ENCODE measurements at places on chromosomes 7 and 10.

GRCh38 chr10:123835575-123835974 is 56.0 kb downstream of the CPXM2 start:
- no peak for DNase-seq

GRCh38 chr7:91690541-91691070 is 189.9 kb downstream of the MTERF1 start:
- no peak for DNase-seq

- DNase-seq = no peak
These were observed 372.7 kb upstream of the CDC14C start for GRCh38 chr7:48551652-48552051.

- no peak for DNase-seq
These were observed 50.3 kb downstream of the SRRM3 start for GRCh38 chr7:76252021-76252420.

DNA sequence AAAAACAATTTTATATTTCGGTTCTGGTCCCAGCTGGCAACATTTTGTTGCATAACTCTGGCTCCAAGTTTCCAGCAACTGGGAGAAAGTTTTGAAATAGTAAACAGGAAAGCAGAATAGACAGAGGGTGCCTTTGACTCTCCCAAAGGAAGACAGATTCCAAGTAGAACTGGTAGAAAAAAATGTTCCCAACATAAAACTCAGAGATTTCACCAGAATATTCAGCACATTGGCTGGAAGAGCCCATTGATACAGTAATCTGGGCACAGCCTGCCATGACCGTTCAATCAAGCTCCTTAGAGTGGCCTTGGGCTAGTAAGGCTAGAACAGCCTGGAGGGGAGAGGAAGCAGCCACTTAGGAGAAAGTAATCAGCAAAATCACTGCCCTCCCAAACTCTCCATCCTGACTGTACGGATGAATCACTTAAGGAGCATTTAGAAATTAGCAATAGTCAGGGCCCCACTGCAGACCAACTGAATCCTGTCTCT is 120.4 kb downstream of the CUBN start:
- DNase-seq = no peak

GRCh38 chr10:34281661-34282582 is 533.2 kb downstream of the PARD3 start:
- DNase-seq = no peak

- no peak for DNase-seq
These were observed 34.9 kb upstream of the PRSS1 start for GRCh38 chr7:142714375-142714774.

DNA sequence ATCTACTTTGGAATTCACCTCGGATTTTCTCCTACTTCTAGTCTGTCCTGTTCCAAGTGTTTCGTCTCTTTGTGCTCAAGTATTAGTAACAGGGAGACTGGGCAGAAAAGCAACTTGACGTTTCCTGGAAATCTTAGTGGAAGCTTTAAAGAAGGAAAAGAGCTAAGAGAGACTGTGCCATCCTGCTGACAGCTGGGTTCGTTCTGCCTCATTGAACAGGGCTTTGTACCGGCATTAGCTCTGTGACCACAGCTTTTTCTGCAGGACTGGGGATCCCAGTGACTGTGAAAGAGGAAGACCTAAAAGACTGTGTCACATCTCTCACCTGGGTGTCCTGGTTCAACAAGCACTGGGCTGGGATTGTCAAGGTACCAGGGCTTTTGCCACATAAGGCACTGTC is 70.8 kb upstream of the CDCA7L start:
- DNase-seq = no peak

DNA sequence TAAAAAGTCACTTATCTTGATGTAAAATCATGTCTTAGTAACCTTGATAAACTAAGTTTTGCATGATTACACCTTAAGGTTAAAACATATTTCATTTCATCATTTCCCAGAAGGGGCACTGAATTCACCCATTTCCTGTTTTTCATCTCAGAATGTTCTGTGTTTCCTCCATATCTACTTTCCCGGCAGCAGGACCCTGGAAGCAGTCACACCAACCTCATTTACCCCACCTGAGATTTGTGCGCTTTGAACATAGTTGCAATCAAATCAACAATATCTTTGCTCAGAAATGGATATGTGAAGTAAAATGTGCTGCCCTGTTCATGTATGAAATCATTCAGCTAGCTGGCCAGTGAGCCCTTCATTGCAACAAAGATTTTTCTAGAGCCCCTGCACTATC is 46.8 kb downstream of the IKZF1 start:
- no peak for DNase-seq

GRCh38 chr10:77649333-77650331 is 12.0 kb upstream of the KCNMA1 start:
- no peak for DNase-seq

DNA sequence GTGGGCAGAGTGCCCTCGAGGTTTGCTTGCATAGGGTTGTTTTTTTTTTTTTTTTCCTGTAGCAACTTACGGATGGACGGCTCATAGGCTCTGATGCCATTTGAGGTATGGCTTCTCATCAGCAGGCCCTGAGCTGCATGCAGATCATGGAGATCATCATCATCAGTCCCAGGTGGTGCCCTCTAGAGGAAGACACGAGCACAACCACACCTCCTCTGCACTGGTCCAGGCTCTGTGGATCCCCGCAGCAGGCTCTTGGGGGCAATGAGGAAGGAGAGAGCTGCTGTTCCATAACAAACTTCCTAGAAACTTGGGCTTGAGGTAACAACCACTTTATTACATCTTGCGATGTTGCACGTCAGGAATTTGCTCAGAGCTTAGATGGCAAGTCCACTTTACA is 132.7 kb upstream of the CXCL12 start:
- no peak for DNase-seq

DNA sequence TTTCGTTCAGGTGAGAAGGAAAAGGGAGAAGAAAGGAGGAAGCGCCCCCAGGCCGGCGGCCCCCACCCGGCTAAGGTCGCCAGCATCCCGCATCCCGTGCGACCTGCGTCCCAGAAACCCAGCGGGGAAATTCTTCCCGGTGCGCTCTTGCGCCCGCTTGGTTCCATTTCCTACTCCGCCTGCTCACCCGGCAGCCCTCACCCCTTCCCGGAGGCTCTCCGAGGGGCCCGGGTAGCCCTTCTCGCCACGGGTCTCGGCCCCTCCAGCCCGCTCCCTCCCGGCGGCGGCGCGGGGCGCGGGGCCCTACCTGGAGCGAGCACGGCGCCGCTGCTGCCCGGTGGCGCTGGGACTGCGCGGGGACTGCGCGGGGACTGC is at the start of gene PRKCQ:
TSS of gene PRKCQ (minus strand) at position 373 of the 375 bp plus-strand sequence. CDS start 65,141 bp downstream, outside the sequence.
- no peak for DNase-seq

DNA sequence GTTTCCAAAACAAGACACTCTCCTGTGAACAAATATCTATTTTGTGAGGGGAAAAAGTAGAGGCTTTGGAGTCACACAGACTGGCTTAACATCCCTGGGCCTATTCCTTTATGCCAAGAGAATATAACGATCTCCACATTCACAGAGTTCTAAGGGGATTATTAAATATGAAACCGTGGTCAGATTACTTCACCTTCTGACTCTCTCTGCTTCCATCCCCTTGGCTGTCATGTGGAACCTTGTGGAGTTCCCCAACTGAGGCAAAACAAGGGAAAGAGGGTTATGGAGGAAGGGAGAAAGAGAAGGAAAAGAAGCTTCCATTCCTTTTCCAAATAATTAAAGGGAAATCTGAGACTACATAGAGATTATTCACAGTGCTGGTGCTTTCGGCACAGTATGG is 55.5 kb upstream of the ATP6V0A4 start:
- DNase-seq = no peak

DNA sequence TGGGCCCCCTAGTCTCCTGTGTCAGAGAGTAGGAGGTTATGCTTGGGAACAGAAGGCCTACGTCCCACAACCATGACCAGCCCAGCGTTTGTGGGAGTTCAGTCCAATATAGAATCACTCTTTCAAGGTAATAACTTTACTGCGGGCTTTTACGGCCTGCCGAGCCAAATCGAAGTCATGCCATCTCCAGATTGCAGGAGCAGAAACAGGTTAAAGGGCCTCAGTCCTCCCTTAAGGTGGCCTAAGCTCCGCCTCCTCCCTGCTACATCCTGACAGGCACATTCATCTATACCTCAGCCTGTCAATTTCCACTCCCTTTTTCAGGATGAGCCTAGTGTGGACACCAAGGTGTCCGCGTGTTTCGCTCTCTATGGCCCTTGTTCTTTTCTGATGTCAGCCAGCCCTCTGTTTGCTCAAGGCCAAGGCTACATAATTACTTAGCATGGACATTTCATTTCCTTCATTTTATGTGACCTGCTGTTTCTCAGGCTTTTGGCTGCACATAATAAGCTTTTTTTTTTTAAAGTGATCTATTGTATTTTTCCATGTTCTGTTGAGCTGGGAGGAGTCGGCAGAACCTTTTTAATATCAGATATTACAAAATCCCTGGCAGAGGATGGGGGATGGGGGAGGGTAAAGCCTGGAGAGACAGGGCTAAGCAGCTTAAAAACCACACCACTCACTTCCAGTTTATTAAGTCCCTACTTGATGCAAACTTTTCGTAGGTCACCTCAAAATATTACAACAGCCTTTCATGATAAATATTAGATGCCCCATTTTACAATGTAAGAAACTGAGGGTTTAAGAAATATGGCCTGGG is 84.6 kb downstream of the CACNB2 start:
- no peak for DNase-seq

DNA sequence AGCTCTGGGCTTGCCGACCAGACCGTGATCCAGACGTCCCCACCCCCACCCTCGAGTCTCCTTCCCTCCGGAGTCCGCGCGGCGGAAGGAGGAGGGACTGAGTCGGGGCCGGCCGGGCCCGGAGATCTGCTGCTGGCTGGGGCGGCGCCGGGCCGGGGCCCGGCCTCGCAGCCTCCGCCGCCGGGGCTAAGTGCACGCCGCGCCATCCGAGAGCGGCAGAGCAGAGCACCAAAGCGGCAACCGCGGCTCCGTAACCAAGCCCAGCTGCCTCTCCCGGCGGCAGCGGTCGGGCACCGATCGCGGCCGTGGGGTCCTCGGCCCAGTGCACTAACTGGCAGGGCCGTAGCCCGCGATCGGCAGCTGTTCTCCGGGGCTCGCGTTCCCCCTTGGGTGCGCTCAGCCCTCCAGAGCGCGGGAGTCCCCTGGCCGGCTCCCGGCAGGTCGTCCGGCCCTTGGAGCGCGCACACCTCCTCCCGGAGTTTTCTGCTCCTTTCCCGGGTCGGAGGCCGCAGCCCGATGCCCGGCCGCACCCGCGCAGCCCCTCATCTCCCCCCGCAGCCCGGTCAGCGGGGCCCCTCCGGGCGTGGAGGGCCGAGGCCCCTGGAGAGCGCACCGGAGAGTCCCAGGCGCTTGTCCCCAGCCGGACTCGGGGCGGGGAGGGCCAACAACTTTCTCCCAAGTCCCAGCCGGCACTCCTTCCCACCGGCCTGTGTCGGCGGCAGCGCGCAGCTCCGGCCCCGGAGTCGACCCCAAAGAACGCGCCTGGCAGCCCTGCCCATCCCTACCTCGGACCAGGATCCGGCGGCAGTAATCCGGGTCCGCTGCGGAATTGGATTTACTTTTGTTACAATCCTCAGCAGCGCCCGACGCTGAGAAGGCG is 799 bp downstream of the VAX1 start:
- DNase-seq = no peak

DNA sequence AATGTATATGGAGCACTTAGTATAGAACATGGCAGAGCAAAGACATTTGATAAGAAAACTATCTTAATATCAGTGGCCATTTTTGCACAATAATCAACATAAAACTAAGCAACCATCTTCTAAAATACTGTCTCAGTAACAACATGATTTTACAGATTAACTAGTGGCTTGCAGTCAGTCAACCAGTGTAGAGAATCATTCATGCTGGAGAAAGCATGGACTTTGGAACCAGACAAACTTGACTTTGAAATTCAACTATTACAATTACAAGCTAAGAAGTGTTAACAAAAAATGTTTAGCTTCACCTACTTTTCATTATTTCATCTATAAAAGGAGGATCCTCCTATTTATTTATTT is 27.7 kb downstream of the CUBN start:
- no peak for DNase-seq

DNA sequence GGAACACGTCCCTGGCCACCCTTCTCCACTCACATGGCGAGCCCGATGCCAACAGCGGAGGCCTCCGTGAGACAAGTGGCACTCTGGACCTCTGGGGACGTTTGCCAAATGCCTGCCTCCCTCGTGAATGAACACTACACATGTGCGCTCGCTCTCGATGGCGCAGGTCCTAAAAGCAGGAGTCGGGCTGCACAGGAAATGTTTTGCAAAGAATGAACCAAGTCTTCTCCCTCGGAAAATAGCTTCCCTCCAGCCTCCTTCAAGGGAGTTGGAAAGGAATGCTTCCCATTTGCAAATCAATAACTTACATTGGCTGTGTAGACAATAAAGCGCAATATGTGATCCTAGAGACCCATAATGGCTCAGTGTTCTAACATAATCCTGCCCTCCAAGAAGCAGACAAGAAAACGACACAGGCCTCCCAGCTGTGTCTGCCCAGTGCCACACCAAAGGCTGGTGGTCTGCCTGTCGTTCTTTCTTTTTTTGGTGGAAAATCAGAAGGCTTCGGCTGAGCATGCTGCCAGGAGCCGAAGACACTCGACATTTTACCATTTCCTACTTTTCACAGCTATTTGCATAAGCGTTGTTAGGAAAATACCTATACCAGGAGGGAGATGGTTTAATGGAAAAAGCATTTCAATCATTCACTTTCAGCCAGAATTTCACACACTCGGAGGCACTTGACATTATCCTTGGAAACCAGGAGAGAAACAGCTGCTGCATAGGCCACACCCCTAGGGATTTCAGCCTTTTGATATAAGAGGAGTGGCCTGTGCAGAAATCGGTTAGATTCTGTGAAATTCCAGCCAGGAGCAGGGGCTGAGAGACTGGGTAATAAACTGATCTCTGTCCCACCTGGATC is 38.4 kb downstream of the ATXN7L1 start:
- DNase-seq = no peak

- DNase-seq = no peak
These were observed 96.0 kb downstream of the GPR85 start for GRCh38 chr7:112990624-112991023.

- no peak for DNase-seq
These were observed 74.7 kb upstream of the INSIG1 start for GRCh38 chr7:155223021-155223420.

- DNase-seq = no peak
These were observed 36.3 kb upstream of the TOMM7 start for GRCh38 chr7:22858640-22859561.

- no peak for DNase-seq
These were observed 117.5 kb upstream of the ANLN start for GRCh38 chr7:36272211-36272566.

- DNase-seq = no peak
These were observed 83.7 kb upstream of the BET1 start for GRCh38 chr7:94087664-94088352.

- DNase-seq = no peak
These were observed 91.0 kb upstream of the COL1A2 start for GRCh38 chr7:94303695-94304094.
